ENCODE measurements at places on chromosomes 1 and 21.

DNA sequence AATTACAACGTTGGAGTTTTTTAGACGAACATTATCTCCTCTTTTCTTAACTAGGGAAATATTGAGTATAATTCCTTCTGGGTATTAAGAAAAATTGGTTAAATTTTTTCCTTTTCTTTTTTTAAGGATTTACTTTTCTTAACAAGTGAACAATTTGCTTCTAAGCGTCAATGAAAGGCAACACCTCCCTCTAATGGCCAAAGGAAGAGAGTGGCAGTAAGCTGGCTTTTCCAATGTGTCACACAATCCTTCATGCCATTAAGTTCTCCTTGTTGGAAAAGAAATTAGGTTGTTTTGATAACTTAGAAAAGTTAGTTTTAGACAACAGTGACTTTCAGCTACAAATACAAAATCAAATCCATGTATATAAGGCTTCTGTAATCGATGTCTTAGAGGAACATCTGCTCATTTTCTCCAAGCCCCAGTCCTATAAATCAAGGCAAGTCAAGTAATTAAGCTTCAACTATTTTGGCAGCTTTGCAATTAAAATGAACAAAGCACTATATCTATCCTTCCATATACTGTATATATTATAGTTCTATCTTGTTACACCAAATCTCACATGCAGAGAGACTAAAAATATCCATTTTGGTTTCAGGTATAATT, 62.8 kb downstream of the EDEM3 start:
- no peak for DNase-seq
- no peaks in the 10 kb centered on the region for H3K27me3 ChIP-seq
- H3K4me1 ChIP-seq, result peaks cover 8% of the 10 kb centered on the region
- H3K36me3 ChIP-seq, result peaks cover 8% of the 10 kb centered on the region

- peaks cover 5% of the 10 kb centered on the region for H3K4me1 ChIP-seq
- peaks cover 7% of the 10 kb centered on the region for H3K27me3 ChIP-seq
- DNase-seq, result no peak
- H3K4me3 ChIP-seq, result no peak overlapping the region
Observed at GRCh38 chr1:40133839-40134238, 27.3 kb upstream of the RLF start.

DNA sequence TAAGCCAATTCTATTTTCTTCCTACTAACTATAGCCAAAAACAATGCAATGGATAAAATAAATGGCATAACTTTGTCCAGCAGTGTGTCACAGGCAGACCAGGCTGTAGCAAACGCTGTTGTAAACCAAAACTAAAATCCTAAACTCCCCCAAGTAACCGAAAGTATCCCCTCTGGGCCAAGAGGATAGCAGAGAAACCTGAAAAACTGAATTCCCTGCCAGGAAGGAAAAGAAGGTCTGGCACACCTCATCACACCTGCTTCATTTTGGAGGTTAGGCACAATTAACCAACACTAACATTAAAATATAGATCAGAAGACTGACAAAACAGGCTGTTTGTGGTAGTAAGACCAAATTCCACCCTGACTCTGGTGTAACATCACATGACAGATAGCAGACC, 356.8 kb upstream of the C1orf87 start:
- H3K27ac ChIP-seq, result no peak overlapping the region
- H3K27me3 ChIP-seq, result no peaks in the 10 kb centered on the region
- H3K4me1 ChIP-seq, result no peaks in the 10 kb centered on the region
- no peak overlapping the region for H3K4me3 ChIP-seq

DNA sequence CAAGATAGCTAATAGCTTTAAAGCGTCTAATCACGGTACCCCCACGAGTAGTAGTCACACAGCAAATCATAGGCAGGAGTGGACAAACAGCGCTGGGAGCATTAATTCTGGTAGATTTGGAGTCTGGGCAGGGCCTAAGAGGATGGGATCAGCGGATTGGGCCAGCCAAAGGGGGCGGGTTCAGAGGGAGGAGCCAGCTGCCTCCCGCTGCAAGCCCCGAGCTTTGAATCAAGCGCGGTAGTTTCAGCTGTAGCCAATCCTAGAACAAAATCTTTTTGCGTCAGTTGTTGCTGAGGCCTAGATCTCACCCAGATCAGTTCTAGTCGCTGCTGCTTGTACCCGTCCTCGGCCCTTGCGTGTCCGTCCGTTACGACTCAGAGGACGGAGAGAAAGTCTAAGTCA, 576 bp upstream of the NASP start:
- DNase-seq, result peak; percentile 96
- peaks cover 14% of the 10 kb centered on the region for H3K36me3 ChIP-seq
- H3K4me1 ChIP-seq, result peaks cover 40% of the 10 kb centered on the region
- H3K27me3 ChIP-seq, result no peaks in the 10 kb centered on the region
- H3K27ac ChIP-seq, result peak overlapping the region; percentile 93

GRCh38 chr21:36874665-36875064, 91.8 kb downstream of the HLCS start:
- H3K4me1 ChIP-seq, result no peaks in the 10 kb centered on the region
- H3K27me3 ChIP-seq, result no peaks in the 10 kb centered on the region
- H3K27ac ChIP-seq, result no peak overlapping the region
- no peak for DNase-seq

- peaks cover 5% of the 10 kb centered on the region for H3K36me3 ChIP-seq
- H3K27ac ChIP-seq, result peak within 1 kb of the TSS; percentile 74
- H3K4me1 ChIP-seq, result peaks cover 53% of the 10 kb centered on the region
- H3K27me3 ChIP-seq, result no peaks in the 10 kb centered on the region
- DNase-seq, result peak; percentile 60
Observed at GRCh38 chr1:117001254-117001927, at the start of gene CD101. Gene CD101 (plus strand): TSS chr1:117001760. CDS start chr1:117001818, 58 bp downstream.

DNA sequence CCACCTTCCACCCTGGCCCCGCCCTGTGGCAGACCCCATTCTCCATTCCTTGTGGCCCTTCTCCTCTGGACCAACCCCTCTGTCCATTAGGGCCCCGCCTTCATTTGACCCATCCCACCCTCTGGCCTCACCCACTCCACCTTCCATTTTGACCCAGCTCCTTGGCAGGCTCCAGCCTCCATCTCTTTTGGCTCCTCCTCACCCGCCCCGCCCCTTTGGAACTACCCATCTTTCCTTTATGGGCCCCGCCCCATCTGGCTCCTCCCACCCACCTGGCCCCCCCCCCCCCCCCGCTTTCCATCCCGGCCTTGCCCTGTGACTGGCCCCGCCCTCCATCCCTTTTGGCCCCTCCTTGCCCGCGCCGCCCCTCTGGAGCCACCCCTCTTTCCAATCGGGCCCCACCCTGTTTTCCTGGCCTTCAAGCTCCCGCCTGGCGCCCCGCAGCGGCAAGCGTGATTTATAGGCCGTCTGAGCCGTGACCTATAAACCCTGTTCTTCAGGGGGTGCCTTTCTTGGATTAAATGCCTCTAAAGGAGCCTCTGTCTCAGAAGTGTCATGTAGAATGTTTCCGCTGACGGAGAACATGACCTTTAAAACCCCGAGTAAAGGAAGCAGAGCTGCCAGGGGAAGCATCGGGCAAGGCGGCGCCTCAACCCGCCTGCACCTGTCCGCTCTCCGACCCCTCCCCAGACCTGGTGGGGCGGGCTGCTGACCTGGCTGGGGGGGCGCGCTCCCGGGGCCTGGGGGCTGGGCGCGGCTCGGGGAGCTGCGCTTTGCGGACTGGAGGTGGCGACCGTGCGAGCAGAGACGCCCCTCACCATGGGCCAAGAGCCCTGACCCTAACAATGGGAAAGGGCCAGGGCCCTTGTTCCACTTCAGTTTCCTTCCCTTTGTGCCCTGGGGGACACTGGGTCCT, 178.0 kb downstream of the CAMTA1 start:
- H3K27ac ChIP-seq, result peak overlapping the region; percentile 36
- peaks cover 26% of the 10 kb centered on the region for H3K27me3 ChIP-seq
- H3K4me1 ChIP-seq, result peaks cover 22% of the 10 kb centered on the region
- no peaks in the 10 kb centered on the region for H3K36me3 ChIP-seq
- H3K4me3 ChIP-seq, result peak overlapping the region; percentile 80

DNA sequence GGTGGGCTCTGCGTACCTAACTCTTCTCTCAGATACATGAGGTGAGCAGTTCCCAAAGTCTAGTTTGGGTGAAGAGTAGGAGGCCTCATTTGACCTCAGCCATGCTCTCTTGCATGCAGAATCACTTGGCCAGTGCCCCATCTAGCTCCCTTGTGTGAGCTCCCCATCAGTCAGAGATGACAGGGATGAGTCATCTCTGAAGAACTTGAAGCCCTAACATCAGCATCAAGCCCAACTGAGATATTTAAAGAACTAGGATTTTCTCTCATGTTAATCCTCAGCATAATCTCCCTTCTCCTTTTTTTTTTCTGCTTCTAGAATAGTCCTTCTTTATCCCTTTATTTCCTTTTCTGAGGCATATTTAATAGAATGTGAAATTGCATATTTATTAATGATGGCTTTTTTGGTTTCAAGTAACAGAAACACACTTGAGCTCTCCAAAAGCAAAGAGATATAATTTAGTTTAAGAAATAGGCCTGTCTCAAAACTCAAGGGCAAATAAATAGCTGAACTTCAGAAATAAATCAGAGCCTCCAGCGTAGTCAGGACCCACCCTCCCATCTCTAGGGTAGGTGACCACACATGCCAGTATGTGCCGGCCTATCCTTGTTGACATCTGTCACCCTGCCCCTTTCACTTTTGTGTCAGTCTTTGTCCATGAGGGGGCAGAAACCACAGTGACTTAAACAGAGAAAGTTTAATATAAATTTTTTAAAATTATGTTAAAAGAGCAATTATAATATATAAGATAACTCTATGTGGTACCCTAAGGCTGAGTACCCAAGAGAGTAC, 112.3 kb downstream of the TSEN15 start:
- H3K4me3 ChIP-seq, result no peak overlapping the region
- H3K27me3 ChIP-seq, result peaks cover 11% of the 10 kb centered on the region
- peak; percentile 40 for DNase-seq
- H3K27ac ChIP-seq, result peak overlapping the region; percentile 64

- no peak overlapping the region for H3K4me3 ChIP-seq
- DNase-seq, result no peak
- H3K4me1 ChIP-seq, result no peaks in the 10 kb centered on the region
- no peaks in the 10 kb centered on the region for H3K27me3 ChIP-seq
- no peak overlapping the region for H3K27ac ChIP-seq
Observed at GRCh38 chr1:109969146-109969829, 15.3 kb upstream of the AHCYL1 start.

DNA sequence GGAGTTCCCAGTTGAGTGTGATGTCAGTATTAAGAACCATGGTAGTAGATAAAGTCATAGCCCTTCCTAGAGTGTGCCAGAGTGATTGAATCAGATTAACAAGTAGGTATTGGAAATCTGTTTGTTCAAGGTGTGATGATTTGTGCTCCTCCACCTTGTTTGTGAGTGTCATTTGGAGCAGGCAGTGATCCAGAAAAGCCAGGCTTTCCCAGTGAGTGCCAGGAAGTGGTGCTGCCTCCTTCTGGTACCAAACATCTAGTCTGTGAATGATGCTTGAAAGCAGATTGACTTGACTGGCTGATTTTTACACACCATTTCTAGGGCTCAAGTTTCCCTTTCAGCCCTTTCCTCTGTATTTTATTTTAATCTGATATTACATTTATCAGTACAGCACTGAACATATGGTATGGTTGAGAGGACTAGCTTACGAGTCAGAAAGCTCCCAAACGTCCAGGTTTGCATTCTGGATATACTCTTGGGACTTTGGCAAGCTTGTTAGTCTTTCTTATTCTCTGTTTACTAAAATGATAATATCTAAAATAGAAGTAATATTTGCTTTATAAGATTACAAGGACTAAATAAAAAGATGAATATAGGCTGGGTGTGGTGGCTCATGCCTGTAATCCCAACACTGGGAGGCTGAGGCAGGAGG, 100.7 kb downstream of the PATJ start:
- H3K27ac ChIP-seq, result no peak overlapping the region
- no peaks in the 10 kb centered on the region for H3K36me3 ChIP-seq
- H3K4me1 ChIP-seq, result no peaks in the 10 kb centered on the region
- no peak for DNase-seq
- no peaks in the 10 kb centered on the region for H3K27me3 ChIP-seq

- H3K4me3 ChIP-seq, result no peak overlapping the region
- H3K4me1 ChIP-seq, result no peaks in the 10 kb centered on the region
- H3K36me3 ChIP-seq, result peaks cover 14% of the 10 kb centered on the region
Observed at GRCh38 chr1:117473063-117473462, 105.8 kb downstream of the MAN1A2 start.

GRCh38 chr1:106447466-106447865, 609.0 kb upstream of the PRMT6 start:
- no peaks in the 10 kb centered on the region for H3K36me3 ChIP-seq
- no peaks in the 10 kb centered on the region for H3K4me1 ChIP-seq
- no peak for DNase-seq
- H3K4me3 ChIP-seq, result no peak overlapping the region

DNA sequence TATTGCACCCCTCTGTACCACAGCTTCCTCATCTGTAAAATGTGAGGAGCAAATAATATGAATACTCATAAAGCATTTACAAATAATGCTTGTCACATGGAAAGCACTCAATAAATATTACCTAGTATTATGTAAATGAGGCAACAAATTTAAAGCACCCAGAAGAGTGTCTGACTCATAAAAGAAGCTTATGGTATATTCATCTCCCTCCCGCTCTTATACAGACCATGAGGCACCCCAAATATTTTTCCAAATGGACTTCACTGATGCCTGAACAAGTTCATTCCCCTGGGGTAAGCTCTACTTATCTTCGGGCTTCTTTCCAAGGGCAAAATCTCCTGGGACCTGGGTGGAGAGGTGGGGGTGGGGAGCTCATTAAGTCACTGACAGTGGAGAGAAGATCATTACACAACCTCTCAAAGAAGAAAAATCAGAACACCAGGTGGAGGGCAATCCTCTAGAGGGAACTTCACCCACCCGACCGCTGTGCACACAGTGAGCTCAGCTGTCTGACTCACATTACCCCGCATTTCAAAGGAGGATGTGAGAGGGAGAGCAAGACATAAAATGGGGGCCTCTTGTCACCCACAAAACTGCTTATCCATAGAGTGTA, 166.2 kb downstream of the ASTN1 start:
- no peak overlapping the region for H3K4me3 ChIP-seq
- H3K36me3 ChIP-seq, result no peaks in the 10 kb centered on the region
- no peaks in the 10 kb centered on the region for H3K4me1 ChIP-seq
- H3K27ac ChIP-seq, result no peak overlapping the region
- H3K27me3 ChIP-seq, result no peaks in the 10 kb centered on the region

DNA sequence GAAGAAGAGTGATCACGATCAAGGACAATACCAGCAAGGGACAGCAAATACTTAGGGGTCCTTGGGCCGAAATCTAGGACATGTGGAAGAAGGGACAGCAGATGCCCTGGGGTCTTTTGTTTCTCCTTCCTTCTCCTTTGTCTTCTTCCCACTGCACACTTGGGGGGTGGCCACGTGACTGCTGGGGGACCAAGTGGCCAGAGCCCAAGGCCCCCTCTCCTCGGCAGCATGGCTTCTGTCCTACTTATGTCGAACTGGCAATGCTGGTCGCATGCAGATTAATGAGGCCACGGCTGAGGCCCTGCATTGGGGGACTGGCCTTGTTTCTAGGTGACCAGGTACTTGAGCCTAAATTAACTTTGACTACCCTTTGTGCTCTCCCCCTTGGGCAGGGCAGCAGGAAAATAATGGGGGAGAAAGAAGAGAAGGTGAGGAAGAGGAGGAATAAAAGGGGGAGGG, 83.0 kb downstream of the GRIK3 start:
- DNase-seq, result no peak
- no peaks in the 10 kb centered on the region for H3K36me3 ChIP-seq
- no peak overlapping the region for H3K4me3 ChIP-seq
- peaks cover 31% of the 10 kb centered on the region for H3K27me3 ChIP-seq

- no peak overlapping the region for H3K27ac ChIP-seq
- H3K27me3 ChIP-seq, result peaks cover 54% of the 10 kb centered on the region
- no peaks in the 10 kb centered on the region for H3K36me3 ChIP-seq
- DNase-seq, result no peak
Observed at GRCh38 chr1:31772669-31773248, 8.6 kb upstream of the ADGRB2 start.

- H3K27ac ChIP-seq, result no peak overlapping the region
- H3K36me3 ChIP-seq, result no peaks in the 10 kb centered on the region
Observed at GRCh38 chr1:198399452-198399851, 141.0 kb downstream of the ATP6V1G3 start.
